ENCODE measurements at places on chromosomes 13 and 19. TPM values are rescaled to one million over a fixed set of nuclear protein-coding genes. Genes with fewer than 3 reads are reported as not detected.

Gene UBE2L5
- 1.6 TPM for total RNA-seq

DNA sequence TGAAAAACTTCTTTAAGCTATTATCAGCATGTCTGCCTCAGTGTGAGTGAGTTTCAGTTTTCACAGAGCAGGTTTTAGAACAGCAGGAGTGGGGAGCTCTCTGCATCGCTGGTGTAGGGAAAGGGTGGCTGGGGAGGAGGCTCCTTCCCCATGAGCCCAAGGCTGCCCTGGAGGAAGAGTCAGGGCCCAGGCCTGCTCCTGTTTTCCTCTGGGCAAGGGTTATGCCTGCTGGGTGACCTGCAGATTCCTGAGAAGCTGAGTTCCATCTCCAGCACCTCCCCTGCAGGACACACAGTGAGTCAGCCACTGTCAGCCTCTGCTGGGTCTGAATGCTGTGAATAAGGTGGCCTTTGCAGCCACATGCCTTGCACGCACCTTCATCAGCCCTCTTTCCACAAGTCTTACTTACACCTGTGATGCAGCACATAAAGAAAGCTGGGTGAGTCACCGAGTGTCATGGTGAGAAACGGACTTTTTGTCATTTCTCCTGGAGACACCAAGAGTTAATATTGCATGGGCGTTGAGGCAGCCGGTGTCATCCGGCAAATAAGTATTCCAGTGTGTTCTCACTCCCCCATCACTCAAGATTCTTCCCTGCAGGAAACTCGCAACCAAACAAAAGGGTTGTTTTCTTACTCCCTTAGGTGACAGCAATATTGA lies 186.4 kb upstream of the KL start:
- DNase-seq = no peak

Gene CNOT3
- 24.4 TPM for total RNA-seq

DNA sequence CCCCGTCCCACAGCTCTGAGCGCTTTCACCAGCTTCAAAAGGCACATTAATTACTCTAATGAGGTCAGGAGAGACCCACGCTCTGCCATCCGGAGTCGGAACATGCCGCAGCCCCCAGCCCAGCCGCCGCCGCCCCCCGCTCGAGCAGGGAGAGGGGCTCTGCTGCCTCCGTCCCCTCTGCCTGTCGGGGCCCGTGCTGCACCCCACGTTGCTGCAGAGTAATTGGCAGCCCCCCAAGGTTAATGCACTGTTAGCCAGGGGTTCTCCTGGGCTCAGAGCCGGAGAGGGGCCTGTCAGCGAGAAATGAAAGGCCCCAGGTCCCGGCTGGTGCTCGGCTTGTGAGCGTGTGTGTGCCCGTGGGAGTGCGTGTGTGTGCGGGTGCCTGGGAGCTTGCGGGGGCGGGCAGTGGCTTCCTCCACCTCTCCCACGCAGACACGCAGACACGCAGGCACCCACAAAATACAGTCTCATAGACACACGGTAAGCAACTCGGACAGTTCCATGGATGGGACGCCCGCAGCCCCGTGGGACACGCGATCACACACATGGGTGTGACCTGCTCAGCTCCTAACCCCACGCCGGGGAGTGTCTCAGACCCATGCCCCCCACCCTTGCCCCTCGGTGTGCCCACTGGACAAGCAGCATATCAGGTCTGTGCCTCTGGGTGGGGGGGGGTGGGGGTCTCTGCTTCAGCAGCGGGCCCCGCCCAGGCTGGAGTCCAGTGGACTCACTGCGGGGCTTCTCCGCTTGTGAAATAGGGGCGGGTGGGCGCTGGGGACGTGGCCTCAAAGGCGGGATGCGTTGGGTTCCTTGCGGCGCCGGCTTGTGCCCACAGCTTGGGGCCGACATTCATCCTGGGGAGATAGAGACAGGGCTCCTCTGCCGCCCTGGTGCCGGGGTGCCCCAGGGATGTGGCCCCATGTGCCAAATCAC lies 4.8 kb upstream of the EFNA2 start:
- DNase-seq = no peak

Gene IGFL2
- 0.84 TPM for total RNA-seq

DNA sequence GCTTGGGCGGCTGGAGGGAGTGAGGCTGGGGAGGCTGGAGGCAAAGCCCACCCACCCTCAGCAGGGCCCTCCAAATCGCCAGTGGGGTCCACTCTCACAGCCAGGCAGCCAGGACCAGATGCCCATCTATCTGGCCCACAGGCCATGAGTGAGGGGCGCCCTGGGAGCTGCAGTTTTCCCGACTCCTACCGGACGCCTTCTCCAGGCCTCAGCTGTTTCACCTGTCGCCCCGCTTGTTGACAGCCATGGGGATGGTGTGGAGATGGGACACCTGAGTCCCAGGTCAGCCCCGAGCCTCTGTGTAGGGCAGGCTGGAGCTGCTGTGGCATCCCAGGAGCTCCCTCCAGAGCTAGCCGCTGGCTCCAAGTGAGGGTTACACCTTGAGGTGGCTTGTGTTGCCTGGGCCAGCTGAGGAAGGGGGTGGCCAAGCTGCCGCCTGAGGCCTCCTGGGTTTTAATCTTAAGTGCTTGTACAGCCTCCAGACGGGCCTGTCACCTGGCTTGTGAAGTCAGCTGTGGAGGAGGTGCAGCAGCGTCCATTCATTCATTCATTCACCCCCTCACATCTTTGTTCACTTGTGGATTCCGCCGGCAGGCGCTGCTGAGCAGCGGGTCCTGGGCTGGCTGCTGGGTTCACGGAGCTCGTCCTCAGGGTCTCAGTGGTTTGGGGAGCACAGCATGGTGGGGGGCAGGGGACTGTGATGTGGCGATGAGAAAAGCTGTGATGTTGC lies 52.0 kb downstream of the COMP start:
- no peak for DNase-seq

DNA sequence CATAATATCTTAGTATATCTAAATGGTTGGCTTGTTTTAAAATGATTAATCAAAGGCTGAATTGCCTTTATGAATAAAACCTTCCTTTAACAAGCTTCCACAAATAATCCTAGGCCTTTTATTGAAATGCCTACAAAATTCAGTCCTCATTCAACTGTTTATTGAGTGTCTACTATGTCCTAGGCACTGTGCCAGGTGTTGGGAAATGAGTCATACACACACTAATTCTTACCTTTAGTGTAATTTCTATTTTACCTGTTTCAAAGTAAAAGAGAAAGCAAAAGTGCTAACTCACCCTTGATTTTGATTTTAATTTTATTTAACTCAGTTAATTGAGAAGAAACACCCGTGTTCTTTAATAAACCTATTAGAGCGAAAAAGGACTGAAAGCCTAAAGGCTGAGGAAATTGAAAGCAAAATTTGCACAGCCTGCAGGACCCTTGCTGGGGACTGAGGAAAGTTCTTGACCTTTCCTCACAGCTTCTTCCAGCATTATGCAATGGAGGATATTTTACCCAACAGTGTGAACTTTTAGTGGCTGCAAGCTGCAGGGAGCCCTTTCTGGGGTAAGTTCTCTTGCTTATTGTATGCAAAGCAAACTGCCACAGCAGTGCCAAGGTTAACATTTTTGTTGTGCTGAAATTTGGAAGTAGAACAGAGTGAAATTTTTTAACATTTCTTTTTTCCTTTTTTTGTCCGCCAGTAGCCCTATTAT lies 83.1 kb downstream of the B3GLCT start:
- DNase-seq = no peak

- DNase-seq = no peak
Observed at GRCh38 chr19:8245869-8246835, 37.0 kb downstream of the CERS4 start.

DNA sequence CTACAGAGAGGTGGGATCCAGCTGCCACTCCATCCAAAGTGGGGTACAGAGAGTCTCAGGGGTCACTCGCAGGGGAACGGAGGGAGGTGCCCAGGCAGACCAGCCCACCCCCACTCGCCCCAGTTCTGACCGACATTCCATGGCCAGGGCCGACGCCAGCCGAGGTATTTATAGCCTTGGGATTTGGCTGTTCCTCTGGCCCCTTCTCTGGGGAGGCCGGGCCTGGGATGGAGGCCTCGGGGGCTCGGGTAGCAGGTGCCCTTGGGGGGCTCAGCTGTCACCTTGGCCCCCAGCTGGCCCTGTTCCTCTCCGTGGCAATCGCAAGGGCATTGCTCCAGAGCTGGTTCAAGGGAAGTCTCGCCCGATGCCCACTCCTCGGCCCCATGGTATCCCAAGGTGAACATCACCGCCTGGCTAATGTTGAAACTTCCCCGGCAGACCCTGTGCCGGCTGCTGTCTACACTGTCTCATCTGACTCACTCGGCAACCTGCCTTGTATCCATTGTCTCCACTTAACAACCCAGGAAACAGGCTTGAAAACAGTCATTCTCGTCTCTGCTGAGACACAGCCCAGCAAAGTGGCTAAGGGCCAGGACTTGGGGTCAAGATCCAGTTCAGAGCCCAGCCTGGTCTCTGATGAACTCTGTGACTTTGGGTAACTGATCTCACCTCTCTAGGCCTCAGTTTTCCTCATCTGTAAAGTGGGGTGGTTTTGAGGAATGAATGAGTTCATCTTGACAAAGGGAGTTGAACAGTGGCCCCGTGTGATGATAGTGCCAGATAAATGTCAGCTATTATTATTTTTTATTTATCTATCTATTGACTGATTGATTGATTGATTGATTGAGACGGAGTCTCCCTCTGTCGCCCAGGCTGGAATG lies 9.7 kb downstream of the PRKACA start:
- DNase-seq = no peak

Gene KATNAL1
- total RNA-seq = 8.9 TPM

Gene PRR36
- not detected for total RNA-seq

GRCh38 chr19:48329167-48329891 lies 4.0 kb downstream of the EMP3 start:
- no peak for DNase-seq

Gene CATSPERD
- total RNA-seq = not detected

Gene METTL21C
- total RNA-seq = not detected

DNA sequence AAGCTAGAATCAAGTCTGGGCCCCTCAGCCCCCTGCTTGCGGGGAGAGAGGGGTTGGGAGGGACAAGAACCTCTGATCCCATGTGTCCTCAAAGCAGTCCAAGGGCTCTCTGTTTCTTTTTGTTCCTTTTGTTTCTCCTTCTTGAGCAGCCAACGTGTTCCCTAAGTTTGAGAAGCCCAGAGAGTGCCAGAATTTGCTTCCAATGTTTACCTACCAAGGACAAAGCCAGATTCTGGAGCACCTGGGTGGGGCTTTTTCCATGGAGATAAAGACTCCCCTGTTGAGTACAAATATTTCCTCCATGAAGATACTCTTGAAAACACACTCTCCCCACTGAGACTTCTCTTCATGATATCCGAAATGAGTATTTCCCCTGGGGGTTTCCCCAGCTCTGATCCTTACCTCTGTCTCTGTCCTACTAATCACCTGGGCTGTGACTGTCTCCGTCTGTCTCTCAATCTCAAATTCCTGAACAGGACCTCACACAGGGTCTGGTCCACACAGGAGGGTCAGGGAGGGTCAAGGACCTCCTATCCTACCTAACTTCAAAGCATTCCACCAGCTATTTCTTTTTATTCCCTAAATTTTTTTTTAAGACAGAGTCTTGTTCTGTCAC lies 27.4 kb downstream of the CD177 start:
- DNase-seq = no peak

GRCh38 chr19:31352782-31353651 lies 3.8 kb upstream of the TSHZ3 start:
- DNase-seq = no peak

DNA sequence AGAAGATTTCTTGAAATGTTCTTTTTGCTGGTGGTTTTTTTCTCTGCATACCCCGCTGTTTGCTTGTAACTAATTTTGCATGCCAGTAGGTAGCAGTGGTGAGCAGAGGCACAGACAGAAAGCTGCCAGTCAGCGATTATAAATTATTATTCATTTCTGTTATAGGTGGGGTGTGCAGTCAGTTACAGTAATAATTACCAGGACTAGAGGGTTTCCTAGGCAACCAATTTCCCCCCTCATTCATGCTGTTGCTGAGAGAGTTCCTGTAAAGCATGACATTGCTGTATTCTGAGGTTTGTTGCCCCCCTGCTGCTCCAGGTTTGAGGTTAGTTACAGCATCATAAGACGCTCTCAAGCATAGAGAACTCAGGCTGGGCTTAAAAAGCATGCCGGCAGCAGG lies 104.5 kb downstream of the URI1 start:
- DNase-seq = no peak

Gene SOX1
- total RNA-seq = not detected

Data from omental fat pad (tissue), 4 donors.